ENCODE measurements at places on chromosomes 2 and 18. TPM values are rescaled to one million over a fixed set of nuclear protein-coding genes. Genes with fewer than 3 reads are reported as not detected.

- DNase-seq = no peak
Observed at GRCh38 chr2:24045511-24046508, 1.4 kb downstream of the WDCP start.

GRCh38 chr2:84640411-84640810 is 124.1 kb downstream of the DNAH6 start:
- no peak for DNase-seq

DNA sequence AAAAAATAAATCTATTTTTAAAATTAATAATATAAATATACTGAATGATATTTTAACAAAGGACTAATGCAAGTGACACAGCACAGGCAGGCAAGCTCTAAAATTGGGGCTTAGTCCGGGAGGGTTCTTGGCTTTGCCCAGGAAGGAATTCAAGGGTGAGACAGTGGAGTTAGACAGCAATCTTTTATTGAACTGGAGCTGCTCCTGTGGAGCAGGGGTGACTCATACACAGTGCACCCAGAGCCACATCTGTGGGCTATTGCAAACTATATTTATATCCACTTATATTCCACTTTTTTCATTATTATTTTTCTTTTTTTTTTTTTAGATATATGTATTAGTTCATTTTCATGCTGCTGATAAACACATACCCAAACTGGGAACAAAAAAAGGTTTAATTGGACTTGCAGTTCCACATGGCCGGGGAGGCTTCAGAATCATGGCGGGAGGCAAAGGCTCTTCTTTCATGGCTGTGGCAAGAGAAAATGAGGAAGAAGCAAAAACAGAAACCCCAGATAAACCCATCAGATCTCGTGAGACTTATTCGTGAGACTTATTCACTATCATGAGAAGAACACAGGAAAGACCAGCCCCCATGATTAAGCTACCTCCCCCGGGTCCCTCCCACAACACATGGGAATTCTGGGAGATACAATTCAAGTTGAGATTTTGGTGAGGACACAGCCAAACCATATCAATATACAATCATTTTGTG is 437.1 kb downstream of the BCL11A start:
- DNase-seq = no peak

- no peak for DNase-seq
Observed at GRCh38 chr2:187775196-187775595, 221.0 kb upstream of the TFPI start.

DNA sequence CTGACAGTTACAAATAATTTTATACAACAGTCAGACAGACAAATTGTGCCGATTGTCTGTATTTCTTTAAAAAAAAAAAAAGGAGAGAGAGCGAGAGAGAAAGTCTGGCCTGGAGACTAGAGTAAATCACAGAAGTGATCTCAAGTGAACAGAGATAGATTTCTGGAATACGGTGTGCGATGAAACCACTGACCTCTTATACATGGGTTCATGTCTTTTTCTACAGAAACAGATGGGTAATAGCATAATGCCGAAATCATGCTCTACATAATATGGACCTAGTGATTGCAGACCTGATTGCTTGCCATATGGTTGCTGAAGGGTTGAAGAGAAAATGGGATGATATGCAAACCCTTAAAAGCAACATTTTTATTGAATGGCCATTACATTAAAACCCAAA is 403.3 kb upstream of the FANCL start:
- no peak for DNase-seq

DNA sequence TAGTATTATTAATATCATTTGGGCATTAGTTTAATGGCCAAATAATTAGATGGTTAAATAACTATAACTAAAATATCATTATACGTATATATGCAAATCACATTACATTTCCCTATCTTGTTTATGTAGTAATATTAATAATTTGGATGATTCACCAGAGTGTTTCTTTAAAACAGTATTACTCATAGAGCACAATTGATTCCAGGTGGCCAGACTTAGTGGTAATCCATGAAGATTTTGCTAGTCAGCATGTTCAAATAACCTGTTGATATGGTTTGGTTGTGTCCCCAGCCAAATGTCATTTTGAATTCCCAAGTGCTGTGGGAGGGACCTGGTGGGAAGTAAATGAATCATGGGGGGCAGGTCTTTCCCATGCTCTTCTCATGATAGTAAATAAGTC is 782.3 kb downstream of the LRP1B start:
- no peak for DNase-seq

- DNase-seq = peak; percentile 34
Observed at GRCh38 chr2:127115471-127116199, 8.7 kb upstream of the BIN1 start.

SEPTIN10 gene
- total RNA-seq = 109 TPM

DNA sequence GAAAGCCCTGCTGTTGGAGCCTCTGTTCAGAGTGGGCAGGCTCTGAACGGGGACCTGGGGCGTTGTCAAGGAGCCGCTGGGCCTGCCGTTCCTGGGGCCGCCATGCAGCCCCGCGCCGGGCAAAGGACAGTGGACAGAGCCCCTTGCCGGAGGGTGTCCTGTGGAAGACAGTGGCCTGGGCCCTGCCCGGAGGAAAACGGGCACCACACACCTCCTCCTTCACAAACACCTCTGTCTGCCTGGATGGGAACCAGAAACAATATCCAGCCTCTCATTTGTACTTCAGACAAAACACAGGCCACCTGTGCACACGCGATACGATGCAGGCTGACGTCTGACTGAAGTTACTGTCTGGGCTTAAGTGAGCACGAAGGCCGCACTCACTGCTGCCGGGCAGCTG is 233.7 kb downstream of the TWIST2 start:
- no peak for DNase-seq

MOGAT1 gene
- not detected for total RNA-seq

DNA sequence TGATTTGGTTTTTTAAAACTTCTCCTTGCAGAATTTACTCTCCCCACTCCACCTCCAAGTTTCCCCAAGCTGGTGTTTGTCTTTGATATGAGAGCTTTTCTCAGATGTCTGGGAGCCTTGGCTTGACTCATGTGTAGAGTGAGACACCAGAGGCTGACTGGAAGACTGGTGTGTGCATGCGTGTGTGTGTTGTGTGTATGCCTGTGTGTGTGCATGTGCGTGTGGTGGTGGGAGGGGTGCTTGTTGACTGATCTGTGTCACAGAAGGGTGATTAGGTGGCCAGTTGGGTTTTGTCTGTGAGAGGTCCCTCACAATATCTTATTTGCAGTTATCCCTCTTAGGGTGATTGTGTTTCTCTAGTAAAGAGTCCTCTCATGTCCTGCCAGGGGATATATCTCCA is 50.5 kb upstream of the HPCAL1 start:
- no peak for DNase-seq
